ENCODE measurements at places on chromosomes 16 and 17.

DNA sequence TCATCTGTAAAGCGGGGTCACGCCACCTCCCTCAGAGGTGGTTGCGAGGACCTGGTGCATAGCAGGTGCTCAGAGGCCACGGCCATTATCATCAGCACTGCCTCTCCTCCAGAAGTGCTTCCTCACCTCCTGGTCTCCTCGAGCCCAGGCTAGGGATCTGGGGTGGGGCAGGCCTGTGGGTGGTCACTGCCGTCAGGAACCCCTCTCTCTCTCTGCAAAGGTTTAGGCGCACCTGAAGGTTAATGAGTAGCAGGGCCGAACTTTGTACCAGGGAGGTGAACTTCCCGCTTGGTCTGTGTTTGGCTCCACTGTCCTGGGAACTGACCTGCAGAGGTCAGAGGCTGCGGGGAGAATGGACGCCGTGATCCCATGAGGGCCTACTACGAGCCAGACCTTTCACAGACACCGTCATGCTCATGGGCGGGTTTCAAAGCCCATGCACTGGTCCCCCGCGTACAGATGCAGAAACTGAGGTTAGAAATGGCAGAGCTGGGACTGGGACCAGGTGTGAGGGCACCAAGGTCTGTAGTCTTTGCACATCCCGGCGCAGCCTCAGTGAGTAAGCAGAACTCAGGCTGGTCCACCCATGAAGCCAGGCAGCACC is 13.8 kb downstream of the JUP start:
- no peak for DNase-seq
- H3K36me3 ChIP-seq: no peaks in the 10 kb centered on the region
- H3K4me3 ChIP-seq: no peak overlapping the region

GRCh38 chr16:55495616-55496289 is 13.1 kb upstream of the LPCAT2 start:
- H3K4me1 ChIP-seq: peaks cover 8% of the 10 kb centered on the region
- no peaks in the 10 kb centered on the region for H3K36me3 ChIP-seq
- DNase-seq: no peak
- no peak overlapping the region for H3K27ac ChIP-seq

- no peaks in the 10 kb centered on the region for H3K36me3 ChIP-seq
- no peak overlapping the region for H3K4me3 ChIP-seq
- no peak overlapping the region for H3K27ac ChIP-seq
- peaks cover 3% of the 10 kb centered on the region for H3K4me1 ChIP-seq
Observed at GRCh38 chr16:79838496-79839259, 238.1 kb upstream of the MAF start.

GRCh38 chr17:80195671-80196529 is 24.2 kb downstream of the SGSH start:
- peak; percentile 45 for DNase-seq
- H3K4me1 ChIP-seq: no peaks in the 10 kb centered on the region
- H3K4me3 ChIP-seq: no peak overlapping the region
- peaks cover 7% of the 10 kb centered on the region for H3K27me3 ChIP-seq
- no peak overlapping the region for H3K27ac ChIP-seq
- H3K36me3 ChIP-seq: no peaks in the 10 kb centered on the region

DNA sequence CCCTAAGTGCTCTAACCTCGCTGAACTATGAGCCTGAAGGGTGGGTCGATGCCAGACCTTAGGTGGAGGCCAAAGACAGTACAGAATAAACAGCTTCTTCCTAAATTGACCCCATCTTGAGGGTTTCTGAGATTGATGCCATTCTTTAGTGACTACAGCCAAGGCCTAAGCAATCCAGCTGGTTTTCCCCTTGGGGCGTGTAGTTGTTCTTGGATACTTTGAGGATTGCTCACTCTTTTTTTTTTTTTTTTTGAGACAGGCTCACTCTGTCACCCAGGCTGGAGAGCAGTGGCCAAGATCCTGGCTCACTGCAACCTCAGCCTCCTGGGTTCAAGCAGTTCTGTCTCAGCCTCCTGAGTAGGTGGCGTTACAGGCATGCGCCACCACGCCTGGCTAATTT is 2.0 kb downstream of the OVCA2 start:
- H3K36me3 ChIP-seq: peaks cover 17% of the 10 kb centered on the region
- DNase-seq: no peak
- peak overlapping the region; percentile 90 for H3K4me3 ChIP-seq
- H3K4me1 ChIP-seq: peaks cover 20% of the 10 kb centered on the region
- peak overlapping the region; percentile 91 for H3K27ac ChIP-seq
- H3K27me3 ChIP-seq: peaks cover 6% of the 10 kb centered on the region

DNA sequence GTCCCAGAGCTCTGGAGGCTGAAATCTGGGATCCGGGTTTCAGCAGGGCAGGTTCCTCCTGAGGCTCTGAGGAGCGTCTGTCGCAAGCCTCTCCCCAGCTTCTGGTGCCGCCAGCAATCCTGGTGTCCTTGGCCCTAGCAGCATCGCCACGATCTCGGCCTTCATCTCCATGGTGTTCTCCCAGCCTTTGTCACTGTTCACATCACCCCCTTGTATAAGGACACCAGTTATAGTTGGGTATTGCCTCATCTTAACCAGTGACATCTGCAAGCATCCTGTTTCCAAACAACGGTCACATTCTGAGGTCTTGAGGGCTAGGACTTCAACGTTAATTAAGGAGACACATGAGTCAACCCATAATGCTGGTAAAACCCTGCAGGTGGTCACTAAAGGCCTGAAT is 2.8 kb upstream of the PPP1R27 start:
- no peaks in the 10 kb centered on the region for H3K36me3 ChIP-seq
- H3K4me3 ChIP-seq: no peak overlapping the region

DNA sequence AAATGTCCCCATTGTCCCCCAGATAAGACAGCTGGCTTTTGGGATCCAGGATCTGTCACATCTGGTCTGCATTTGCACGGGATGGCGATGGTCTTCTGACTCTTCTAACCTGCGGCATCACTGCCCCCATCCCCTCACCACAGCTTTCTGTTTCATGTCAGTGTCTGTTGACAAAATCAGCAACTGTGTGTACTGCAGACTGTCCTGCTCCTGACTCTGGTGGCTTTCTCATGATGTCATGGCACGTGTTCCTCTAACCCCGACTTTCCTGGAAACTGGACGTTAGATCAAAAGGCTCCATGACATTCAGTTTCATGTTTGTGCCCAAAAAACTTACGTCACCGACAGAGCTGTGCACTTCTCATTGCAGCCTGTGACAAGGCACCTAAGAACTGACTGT is 30.1 kb upstream of the CPNE2 start:
- no peak overlapping the region for H3K4me3 ChIP-seq
- H3K27me3 ChIP-seq: no peaks in the 10 kb centered on the region
- DNase-seq: no peak
- H3K4me1 ChIP-seq: peaks cover 28% of the 10 kb centered on the region
- H3K36me3 ChIP-seq: peaks cover 19% of the 10 kb centered on the region

- no peaks in the 10 kb centered on the region for H3K27me3 ChIP-seq
- peaks cover 39% of the 10 kb centered on the region for H3K36me3 ChIP-seq
- DNase-seq: peak; percentile 54
- peaks cover 22% of the 10 kb centered on the region for H3K4me1 ChIP-seq
- H3K4me3 ChIP-seq: no peak overlapping the region
Observed at GRCh38 chr16:23670137-23670776, 8.4 kb upstream of the PLK1 start.

DNA sequence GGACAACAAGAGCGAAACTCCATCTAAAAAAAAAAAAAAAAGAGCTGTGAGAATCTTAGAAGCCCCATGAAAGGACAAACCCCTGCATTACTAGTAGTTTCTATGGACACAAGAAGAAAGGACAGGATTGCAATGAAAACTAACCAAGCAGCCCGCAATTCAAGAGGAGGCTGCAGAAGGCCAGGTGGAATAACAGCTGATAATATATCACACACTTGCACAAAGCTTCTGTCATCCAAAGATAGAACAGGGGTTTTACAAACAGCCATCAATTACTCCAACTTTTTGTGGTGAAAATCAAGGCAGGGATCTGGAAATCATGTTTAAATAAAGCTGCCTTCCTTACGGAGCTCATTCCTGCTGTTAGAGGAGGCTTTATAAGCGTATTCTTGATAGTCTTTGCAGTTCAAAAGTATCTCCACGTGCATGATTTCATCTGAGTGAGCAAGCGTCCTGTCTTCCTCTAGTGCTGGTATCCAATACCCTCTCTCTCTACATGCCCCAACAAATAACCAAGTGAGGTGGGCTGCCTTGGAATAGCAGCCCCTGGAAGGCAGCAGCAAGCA is 23.1 kb upstream of the TMEM94 start:
- no peak for DNase-seq
- no peak overlapping the region for H3K27ac ChIP-seq
- H3K36me3 ChIP-seq: no peaks in the 10 kb centered on the region
- H3K27me3 ChIP-seq: peaks cover 3% of the 10 kb centered on the region
- H3K4me1 ChIP-seq: peaks cover 3% of the 10 kb centered on the region

- H3K4me3 ChIP-seq: no peak overlapping the region
- H3K4me1 ChIP-seq: no peaks in the 10 kb centered on the region
- DNase-seq: no peak
- H3K36me3 ChIP-seq: no peaks in the 10 kb centered on the region
Observed at GRCh38 chr16:68384288-68385161, 63.8 kb downstream of the SMPD3 start.

GRCh38 chr16:23711785-23712184 is 1.2 kb downstream of the ERN2 start:
- H3K4me3 ChIP-seq: no peak overlapping the region
- peaks cover 43% of the 10 kb centered on the region for H3K27me3 ChIP-seq
- no peaks in the 10 kb centered on the region for H3K36me3 ChIP-seq

- H3K36me3 ChIP-seq: no peaks in the 10 kb centered on the region
- no peak for DNase-seq
- H3K4me3 ChIP-seq: no peak overlapping the region
- H3K27ac ChIP-seq: no peak overlapping the region
- no peaks in the 10 kb centered on the region for H3K4me1 ChIP-seq
Observed at GRCh38 chr16:51648526-51648925, 497.5 kb upstream of the SALL1 start.

GRCh38 chr17:67194134-67194533 is 50.9 kb downstream of the HELZ start:
- peaks cover 28% of the 10 kb centered on the region for H3K36me3 ChIP-seq
- H3K27ac ChIP-seq: no peak overlapping the region
- DNase-seq: no peak
- H3K27me3 ChIP-seq: no peaks in the 10 kb centered on the region

GRCh38 chr16:22052980-22053379 is 39.4 kb upstream of the VWA3A start:
- peaks cover 21% of the 10 kb centered on the region for H3K4me1 ChIP-seq
- H3K27me3 ChIP-seq: no peaks in the 10 kb centered on the region
- H3K27ac ChIP-seq: no peak overlapping the region
- peaks cover 7% of the 10 kb centered on the region for H3K36me3 ChIP-seq

- no peak overlapping the region for H3K4me3 ChIP-seq
- no peak for DNase-seq
- peaks cover 10% of the 10 kb centered on the region for H3K36me3 ChIP-seq
- H3K27me3 ChIP-seq: no peaks in the 10 kb centered on the region
Observed at GRCh38 chr16:84986102-84986501, 25.2 kb downstream of the ZDHHC7 start.

Measured in activated naive CD8-positive, alpha-beta T cell treated with anti-CD3 and anti-CD28 coated beads for 36 hours (primary cell).